Retina (tissue), 1 donor: ENCODE measurements at places on chromosomes 4 and X.

GRCh38 chrX:139158256-139158655 lies 372.3 kb upstream of the F9 start:
- no peak for DNase-seq

DNA sequence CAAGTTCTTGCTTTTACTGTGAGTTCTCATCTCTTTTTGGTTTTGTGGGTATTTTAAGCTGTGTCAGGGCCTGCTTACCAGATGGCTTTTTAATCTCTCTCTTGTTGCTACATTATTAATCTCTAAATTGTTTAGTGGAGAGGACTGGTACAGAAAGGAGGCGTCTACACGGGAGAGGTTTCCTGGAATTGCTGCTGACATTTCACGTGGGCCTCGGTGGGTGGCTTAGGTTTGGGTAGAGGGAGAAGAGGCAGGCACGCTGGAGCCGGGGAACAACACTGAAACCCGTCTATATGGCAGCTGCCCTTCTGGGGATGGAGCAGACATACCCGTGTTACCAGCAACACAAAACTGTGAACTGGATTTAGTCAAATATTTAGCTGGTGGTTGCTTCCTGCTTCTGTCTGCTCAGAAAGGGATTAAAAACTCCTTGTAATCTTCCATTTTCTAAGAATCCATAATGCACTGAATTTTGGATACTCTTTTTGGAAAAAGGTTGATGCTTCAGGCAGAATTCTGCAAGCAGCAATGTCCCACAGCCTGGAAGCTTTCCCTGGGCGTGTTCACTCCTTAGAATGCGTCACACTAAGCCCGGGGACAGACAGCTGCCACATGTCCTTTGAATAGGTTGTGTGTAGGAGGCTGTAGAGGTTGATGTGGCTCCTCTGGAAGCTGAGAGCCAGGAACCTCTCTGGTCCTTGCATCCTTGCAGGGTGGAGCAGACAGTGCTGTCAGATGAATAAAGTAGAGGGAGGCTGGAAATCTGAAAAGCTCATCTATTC lies 199.8 kb upstream of the GATB start:
- DNase-seq = no peak

DNA sequence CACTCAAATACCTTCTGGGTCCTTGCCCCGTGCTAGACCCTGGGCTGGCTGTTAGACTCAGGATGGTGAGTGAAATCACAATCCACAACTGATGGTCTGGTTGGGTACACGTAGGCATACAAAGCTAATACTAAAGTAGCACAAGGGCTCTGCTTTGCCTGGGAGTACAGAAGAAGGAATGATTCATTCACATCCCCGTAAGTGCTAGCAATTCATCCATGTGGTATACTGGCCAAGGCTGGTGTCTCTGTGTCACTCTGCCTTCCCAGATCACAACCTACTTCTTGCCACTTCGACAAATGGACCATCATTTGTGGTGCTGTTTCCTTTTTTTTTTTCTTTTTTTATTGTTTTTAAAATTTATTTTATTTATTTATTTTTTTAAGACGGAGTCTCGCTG lies 19.7 kb upstream of the RBM47 start:
- no peak for DNase-seq

DNA sequence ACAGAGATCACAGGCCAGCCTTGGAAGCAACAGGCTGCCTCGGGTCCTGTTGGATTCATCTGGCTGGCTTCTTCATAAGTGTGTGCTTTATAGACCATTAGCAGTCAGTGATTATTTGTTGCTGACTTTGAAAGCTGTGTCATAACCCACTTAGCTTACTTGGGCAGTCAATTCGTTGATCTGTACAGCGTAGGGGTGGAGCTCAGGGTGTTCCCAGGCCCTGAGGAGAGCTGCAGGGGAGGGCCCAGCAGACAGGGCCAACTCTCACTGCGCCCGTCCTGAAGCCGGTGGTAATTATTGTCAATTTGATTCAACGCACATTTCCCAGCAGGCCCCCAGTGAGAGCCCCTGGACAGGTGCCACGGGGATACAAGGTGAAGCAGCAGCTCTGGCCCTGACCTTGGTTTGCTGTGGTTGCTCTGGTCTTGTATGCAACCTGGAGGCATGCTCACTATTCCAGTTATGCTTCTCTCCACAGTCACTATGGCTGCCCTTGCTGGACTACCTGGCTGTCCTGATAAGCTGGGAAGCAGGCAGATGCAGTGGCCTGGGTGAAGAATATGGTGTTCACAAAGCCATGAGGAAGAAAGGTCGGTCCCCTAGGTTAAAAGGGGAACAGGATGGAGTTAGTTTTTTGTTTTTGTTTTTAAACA lies 40.1 kb upstream of the HMGB3 start:
- no peak for DNase-seq

DNA sequence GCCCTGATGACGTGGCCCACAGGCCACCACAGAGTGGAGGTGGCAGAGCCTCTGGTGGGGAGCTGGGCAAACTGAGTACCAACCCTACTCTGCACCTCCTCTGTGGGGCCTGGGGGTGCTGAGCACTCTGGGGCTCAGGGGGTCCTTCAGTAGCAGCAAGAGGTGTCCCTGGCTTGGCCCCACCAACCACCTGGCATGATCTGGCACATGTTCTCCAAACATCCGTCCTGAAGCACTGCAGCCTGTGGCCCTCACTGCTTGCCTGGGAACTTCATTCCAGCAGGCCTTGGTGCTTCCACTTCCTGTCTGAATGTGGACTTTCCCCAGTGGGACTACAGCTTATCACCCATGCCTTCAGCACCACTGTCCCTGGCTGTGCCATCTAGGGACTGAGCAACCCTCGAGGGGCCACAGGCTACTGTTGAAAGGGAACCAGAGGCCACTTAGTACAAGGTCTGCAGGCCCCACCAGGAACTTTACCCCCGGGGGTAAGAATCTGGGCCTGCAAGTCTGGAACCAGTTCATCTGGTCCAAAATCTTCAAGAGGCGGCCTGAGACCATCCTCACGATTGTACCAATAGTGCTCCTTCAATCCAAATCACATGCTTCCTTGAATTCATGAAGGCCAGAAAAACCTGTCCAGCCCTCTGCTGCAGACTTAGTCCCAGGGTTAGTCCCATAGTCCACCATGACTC lies 13.2 kb downstream of the TNIP2 start:
- no peak for DNase-seq

GRCh38 chr4:88439161-88439760 lies 17.7 kb upstream of the HERC5 start:
- DNase-seq = no peak

DNA sequence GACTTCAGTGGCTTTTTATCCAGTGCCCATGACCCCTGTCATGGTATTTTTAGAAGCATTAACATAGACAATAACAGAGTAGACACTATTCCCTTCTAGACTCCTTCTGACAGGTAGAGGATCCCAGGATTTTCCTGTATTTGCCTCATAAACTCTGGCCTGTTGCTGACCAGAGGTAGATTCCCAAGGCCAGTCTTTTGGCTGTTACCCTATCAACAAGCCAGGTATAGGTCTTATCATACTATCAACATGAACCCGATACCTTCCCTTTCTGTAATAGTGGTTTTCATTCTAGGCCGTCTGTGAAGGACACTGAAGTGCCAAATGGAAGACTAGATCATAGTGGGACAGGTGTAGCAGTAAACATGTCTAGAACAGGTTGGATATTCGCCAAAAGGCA lies 76.2 kb upstream of the CHRDL1 start:
- DNase-seq = no peak

DNA sequence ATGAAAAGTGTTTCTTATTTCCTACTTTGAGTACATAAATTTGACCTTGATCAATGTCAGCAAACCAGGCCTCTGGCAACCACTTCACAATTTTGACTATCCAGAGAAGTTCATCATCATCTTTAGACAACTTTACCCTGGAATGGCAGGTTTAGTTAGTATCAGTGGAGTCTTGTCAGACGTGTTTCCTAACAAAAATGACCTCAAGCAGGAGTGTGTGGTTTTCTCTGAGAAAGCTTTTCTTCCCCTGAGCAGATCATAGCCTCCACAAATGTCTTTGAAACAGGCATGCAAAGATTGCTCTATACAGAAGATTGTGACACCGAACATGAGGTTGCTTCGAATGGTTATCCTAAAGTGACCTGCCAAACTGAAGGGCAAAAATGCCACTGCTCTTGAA lies 642.3 kb downstream of the RPA4 start:
- no peak for DNase-seq

DNA sequence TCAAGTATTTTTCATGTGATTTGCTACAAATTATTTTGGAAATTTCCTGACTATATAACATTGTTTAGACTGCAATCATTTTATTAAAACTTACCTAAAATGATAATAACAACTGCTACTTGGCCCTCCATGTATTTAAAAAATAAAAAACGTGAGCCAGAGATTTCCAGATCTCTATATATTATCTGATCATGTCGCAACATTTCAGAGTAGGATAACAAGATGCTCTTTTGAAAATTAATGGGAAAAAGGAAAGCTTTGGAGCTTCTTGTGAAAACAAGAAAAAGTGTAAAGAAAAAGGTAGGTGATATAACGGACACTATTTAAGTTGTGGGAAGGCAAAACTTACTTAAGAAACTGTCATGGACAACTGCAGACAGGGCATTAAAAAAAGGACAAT lies 14.9 kb upstream of the MAB21L2 start:
- DNase-seq = no peak

GRCh38 chr4:159395693-159396092 lies 292.8 kb downstream of the RAPGEF2 start:
- DNase-seq = no peak

DNA sequence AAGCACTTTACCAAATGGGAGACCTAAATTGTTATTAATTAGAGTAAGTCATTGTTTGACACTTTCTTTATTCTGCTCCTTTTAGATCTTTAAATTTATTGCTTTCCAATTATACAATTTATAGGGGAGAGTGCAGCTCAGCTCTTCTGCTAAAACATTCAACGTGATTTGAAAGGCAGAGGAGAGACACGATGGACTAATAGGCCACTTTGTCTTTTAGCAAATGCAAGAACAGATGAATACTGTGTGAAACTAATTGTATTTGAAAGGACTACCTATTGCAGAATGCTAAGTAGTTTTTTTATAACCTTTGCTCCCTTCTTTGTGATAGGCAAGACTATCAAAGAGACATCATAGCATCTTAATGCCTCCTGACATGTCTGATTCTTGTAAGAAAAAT lies 320.4 kb upstream of the KLF3 start:
- no peak for DNase-seq

DNA sequence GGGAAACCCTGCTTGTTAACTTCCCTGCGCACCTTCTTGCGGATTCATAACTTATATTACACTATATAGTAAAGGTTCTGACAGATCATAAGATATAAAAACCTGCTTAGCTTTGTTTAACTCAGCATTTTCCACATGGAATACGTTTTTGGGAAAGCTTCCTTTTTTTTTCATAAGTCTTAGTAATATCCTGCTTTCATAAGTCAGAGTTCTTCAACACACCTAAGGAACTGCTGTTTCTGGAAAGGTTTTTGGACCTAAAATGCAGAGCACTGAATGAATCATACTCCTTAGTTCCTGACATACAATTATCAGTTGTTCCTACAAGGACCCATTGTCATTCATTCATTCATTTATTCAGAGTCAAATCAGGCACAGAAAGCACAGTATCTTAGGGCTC lies 32.3 kb upstream of the OCIAD2 start:
- DNase-seq = no peak
